Activated naive CD4-positive, alpha-beta T cell treated with anti-CD3 and anti-CD28 coated beads, Interleukin-2, amount 50 U/mL, for 72 hours (primary cell): ENCODE measurements at places on chromosomes 12 and 14.

DNA sequence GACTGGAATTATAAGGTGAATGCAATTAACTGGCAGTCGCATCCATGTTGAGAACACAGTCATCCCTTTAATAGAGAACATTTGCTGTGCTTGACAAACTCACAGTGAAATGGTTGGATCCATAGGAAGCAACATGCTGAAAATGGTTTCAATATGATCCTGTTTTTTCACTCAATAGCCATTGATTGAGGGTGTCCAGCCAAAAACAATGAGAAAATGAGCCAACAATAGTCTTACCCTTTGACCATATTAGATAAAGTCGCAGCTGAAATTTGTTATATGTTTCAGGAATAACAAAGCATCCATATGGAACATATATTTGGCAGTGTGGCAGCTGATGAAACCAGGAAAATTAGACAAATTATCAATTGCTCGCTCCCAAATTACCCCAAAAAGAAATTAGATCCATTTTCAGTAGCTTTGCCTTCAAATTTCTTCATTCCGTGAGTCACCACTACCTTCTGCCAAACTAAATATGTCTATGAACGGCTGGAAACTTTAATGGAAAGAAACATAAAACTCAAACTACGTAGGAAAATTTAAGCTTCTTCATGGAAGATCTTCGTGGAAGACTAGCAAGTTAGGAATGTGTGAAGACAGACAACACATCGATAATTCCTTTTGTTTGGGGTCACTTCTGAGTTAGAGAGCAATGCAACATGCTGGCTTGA lies 17.4 kb downstream of the IGF1 start:
- DNase-seq: no peak

- DNase-seq: no peak
Measured at GRCh38 chr14:60381909-60382308, 104.0 kb downstream of the C14orf39 start.

DNA sequence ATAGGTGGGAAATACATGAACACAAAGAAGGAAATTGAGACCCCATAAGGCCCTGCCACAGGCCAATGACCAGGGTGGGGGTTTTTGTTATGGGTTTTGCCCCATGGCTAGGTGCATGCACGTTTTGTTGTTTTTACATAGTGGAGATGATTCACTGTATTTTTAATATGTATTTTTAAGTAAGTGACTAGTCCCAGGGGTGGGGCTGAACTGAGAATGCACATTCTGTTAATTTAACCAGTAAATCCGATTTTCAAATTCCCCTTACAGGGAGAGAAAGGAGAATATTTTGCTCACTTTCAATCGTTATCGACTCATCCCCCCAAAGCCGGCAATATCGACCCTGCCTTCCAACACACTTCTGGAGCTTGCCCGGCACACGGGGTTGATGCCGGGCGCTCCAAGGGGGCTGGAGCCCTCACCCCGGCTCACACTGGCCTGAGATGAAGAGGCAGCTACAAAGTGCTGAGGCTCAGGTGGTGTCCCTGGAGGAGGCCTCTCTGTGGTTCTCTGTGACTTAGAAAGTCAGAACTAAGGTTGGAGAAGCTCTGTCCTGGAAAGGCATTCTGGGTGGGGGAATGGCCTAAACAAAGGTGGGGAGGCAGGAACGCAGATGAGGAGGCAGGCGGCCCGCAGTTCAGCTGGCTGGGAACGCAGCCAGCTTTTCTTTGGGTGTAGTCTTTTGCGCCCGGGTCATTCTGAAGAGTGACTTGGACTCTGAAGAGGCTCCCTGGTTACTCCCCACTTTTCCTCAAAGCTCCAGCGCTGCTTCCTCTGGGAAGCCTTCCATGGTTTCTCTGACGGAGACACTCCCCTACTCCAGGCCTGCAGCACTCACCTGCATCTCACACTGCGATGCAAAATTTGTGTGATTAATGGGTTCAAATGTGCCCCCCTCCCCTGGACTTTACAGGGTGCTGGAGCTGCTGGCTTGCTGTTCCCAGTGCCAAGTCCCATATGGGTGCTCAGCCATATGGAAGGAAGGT lies 50.7 kb upstream of the DLK1 start:
- DNase-seq: no peak

DNA sequence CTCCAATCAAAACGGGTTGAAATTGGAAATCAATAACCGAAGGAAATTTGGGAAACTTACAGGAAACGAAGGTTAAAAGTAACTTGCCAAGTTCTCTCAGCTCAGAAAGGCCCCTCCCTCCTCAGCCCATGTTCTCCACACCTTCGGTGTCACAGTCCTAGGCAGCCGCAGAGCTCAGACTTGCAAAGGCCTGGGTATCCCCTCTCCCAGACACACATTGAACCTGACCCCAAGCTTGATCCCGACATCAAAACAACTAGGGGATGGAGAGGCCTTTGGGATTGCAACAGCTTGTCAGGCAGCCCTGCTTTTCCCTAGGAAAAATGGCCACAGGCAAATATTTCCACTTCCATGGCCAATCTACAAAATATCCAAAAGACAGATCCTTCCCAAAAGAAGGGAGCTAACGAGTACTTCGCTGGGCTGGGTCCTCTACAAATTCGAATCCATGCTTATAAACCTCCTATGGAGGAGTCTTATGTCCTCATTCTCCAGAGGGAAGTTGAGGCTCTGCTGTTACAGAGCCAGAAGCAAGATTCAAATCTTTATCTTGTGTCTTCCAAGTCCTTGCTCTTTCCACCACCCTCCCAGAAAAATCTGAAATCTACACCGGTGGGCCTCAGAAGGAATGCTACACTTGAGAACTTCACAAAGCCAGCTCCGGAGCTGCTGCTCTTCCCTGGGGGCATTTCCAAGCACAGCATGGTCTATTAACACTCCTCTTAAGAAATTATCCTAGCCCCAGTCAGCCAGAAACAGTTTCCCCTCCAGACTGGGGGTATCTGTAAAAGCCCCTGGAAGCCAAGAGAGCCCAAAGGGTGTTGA lies 35.7 kb upstream of the PNMA1 start:
- no peak for DNase-seq

GRCh38 chr12:109447482-109447881 lies 29.6 kb downstream of the KCTD10 start:
- no peak for DNase-seq

- DNase-seq: no peak
Measured at GRCh38 chr12:18277196-18277595, 15.9 kb downstream of the PIK3C2G start.

DNA sequence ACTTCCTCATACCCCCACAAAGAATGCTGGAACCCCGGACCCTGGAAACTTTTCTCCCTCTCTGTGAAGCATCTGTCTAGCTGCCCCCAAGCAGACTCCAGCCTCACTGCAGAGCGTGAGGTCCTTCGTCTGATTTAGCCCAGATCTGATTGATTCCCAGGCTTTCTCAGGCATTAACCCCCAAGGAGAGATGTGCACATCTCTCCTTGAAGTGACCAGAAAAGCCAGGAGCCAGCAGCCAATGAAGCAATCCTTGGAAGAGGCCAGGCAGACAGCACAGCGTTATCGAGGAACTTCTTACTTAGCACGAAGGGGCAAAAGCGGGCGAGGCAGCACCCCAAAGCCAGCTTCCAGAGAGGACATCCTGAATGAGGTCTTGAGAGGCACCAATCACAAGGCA lies 100.7 kb downstream of the ZFP36L1 start:
- no peak for DNase-seq

DNA sequence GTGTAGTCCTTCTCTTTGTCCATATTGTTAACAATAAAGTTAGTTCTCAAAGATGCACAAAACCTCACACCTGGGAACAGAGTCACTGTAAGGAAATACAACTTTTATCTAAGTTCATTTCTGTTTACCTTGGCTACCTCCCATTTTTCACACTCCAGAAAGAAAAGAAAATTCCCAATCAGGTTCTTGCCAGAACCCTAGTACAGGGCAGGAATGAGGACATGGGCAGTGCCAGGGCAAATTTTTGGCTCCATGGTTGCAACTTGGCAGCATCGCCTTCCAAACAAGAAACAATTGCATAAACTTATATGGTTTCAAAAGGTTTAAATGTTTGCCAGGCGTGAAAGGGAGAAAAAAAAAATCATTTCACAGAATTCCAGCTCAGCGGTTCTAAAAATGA lies 296.3 kb upstream of the PRKD1 start:
- DNase-seq: no peak

- no peak for DNase-seq
Measured at GRCh38 chr12:101686176-101686575, 11.3 kb upstream of the CHPT1 start.

DNA sequence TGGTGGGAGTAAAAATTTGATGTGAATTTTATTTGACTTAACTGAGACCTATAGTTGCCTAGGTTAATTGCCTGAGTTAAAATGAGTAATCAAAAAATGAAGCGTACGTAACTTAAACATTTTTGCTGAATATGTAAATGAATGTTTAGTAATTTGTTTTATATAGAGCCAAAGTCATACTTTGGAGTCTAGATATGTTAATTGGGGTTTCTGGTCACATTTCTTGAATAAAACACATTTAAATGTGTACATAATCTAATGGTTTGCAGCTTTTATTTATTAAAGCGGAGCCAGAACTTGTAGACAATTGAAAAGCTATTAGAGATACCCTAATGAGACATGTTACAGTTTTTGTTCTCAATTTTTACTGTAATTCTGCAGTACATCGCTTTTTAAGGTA lies 71.2 kb downstream of the AEBP2 start:
- DNase-seq: no peak

GRCh38 chr12:115794659-115795081 lies 482.8 kb downstream of the MED13L start:
- DNase-seq: no peak

GRCh38 chr12:13074396-13075117 lies 28.9 kb downstream of the GSG1 start:
- DNase-seq: no peak

DNA sequence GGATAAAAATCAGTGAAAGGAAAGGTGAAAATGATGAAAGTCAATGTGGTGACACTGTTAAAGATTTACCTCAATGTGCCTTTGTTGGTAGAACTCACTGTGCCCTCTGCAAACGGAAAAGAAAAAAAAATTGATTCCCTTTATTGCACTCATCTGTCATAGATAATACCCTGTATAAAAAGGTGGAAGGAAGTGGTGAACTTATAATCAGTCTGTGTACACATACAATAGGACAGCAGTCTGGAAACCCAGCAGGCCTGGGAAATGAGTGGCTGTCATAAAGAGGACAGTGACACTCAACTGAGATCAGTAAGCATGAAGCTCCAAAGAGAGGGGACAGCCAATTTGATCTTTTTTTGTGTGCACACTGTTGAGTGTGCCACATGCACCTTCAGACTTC lies 364.7 kb downstream of the NOVA1 start:
- no peak for DNase-seq

DNA sequence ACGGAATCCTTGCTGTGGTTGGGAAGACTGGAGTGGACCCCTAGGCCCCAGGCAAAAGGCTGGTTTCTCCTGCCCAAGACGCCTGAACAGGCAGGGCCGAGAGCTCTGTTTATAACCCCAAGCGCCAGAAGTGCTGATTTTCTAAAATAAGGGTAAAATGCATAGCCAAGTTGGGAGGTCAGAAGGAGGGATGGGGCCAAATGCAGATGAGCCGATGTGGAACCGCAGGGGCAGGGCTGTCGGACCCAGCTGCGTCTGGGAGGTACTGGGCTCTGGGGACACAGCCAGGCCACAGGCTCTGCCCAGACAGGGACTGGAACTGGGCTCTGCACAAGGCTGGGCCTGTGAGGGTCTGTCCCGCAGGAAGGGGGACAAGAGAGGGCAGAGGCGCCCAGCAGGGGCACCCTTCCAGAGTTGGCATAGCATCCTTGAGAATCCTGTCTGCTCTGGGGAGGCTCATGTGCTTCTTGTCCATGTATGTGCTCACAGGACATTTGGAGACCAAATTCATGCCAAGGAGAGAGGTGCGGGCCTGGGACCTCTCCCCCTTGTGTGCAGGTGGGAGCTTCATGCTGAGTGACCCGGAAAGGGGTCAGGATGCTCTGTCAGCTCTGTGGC lies 49.1 kb downstream of the JAG2 start:
- no peak for DNase-seq

DNA sequence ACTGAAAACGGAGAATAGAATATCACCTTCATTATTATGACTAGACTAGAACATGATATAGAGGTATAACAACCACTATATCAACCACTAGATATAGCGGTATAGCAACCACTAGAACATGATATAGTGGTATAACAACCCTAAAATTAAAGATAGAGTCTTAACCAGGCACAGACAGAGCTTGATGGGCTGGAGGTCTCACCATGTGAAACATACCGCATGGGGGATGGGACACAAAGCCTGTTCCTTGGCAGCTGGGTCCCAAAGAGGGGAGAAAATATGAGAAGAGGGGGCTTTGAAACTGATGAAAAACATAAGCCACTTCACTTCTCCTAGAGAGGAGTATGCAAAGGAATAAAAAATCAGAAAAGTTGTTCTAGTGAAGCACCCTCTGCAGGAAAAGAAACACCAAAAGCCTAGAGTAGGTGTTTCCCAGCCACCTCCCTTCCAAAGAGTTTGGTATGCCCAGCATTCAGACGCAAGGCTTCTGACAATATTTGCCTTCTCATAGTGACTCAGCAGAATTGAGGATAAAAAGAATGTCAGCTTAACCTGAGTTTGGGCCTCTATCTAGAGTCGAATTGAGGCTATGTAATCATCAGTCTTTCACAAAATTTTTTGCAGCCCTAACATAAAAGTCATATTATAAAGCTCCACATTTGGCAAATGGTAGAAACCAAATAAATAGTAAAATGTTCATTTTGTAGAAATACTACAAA lies 316.4 kb downstream of the NOVA1 start:
- DNase-seq: no peak

DNA sequence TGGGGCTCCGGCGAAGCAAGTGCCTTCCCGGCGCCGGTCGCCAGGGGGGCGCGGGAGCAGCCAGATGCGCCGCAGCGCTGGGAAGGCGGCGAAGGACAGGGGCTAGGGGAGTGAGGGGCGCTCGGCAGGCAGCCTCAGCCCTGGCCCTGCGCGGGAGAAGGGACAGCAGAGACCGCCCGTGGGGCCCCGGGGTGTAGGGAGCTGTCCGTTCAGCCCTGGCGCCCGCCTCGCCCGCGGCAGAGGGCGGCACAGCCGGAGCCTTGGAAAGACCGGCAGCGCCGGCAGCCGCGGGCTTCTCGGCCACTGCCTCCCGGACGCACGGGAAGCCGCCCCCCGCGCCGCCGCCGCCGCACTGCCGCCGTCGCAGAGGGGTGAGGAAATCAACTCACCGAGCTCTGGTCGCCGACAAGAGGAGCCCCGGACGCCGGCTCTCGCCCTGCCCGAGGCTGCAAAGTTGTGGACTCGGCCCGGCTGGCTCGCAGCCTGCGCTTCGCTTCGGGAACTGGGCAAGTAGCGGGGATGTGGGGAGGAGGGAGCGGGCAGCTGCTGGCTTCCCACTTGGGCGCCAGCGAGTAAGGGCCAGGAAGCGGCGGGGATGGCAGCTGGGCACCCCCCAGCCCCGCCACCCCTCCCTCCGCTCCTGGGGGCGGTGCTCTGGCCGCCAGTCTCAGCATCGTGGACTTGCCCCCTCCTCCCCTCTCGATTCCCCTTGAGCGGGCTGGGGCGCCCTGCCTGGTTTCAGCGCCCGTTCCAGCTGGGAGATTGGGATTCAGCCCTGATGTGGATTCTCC lies at the start of gene ZDHHC22:
ZDHHC22 (minus strand) TSS at position 578 of the 791 bp plus-strand sequence. CDS start 2,053 bp downstream, outside the sequence.
- peak; percentile 33 for DNase-seq

GRCh38 chr12:42201063-42201462 lies 37.0 kb downstream of the YAF2 start:
- DNase-seq: no peak

GRCh38 chr12:79295572-79295971 lies 395.2 kb downstream of the PAWR start:
- no peak for DNase-seq
